ENCODE measurements at places on chromosomes 4 and X.

GRCh38 chr4:68183417-68183816, 53.7 kb upstream of the TMPRSS11F start:
- DNase-seq, result no peak

DNA sequence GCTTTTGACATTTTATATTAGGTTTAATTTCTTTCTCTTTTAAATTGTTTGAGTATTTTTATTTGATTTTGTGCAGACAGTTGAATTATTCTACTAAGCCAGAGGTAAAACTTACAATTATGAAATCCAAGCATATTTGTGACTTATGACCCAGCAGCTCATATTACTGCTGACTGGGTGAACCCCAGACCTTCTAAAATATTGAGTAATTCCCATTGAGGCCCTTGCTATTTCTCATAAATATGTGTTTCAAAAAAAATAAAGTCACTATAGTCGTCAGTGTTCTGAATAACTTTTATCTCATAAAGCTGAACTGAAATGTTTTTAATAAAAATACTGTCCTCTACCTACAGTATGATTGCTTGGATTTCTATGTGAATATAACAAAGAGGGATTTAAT, 303.1 kb downstream of the IQCM start:
- DNase-seq, result no peak

- DNase-seq, result no peak
These were observed 85.9 kb downstream of the GATB start for GRCh38 chr4:151674804-151675391.

GRCh38 chr4:183304067-183304466, 16.0 kb downstream of the CLDN22 start:
- DNase-seq, result no peak

DNA sequence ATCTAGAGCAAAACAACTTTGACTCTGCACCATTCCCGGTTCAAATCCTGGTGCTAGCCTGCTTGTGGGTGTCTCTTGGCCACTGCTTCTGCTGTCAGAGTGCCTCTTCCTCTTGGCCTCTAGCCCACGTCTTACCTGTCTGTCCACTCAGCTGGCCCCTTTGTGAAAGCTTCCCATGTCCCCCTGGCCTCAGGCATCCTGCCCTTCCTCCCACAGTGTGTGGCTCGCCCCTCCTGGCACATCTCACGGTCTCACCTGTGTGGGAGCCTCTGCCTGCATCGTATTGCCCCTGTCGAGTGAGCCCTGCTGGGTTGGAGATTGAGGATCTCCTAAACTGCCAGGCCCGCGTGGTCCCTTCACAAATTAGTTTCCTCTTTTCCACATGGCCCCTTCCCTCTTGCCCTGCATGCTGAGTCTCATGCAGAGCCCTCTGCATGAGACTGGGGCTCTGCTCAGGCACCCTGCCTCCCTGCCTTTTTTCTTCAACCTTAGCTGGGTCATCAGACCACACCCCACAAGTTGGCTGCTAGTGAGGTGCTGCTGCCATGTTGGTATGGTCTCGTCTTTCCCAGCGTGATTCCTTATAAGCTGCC, 53.7 kb upstream of the TADA2B start:
- no peak for DNase-seq

- DNase-seq, result no peak
These were observed 1283.8 kb upstream of the PABPC4L start for GRCh38 chr4:135485371-135485770.

DNA sequence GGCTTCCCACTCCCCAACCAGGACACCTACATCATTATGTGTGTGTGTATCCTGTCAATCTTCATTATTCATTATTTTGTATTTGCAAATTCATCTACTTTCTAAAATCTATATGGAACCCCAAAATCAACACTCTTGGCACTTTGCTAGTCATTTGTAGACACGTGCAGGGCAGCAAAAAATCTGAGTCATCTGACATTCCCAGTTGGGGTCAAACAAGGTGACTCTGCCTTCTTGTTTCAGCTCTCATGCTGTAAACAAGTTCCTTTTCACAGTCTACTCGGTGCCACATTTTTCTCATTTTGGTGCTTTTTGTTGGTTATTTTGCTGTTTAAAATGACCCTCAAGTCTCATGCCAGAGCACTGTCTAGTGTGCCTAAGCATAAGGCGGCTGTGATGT, 5.9 kb downstream of the MRFAP1L1 start:
- no peak for DNase-seq

DNA sequence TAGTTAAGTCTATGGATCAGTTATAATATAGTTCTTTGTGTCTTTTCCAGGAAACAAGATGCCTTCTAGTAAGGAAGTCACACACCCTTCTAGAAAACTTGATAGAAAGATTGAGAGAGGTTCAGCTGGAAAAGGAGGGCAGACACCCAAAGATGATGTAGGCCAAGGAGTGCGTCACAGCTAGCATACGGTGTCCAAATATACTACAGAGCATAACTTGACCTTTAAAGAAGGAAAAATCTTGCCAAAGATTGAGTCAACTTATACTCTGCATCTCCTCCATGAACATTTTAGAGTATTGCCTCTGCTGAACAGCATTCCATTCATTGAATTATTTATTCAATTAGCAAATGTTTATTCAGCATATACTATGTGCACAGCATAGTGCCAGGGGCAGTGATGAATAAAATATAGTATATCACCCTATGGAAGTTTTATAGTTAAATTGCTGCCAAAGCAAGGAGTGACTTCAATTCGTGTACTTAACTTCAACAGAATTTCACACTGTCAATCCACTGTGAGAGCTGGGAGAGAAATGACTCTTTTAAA, 51.9 kb upstream of the SLC6A14 start:
- no peak for DNase-seq

- no peak for DNase-seq
These were observed 225.3 kb downstream of the STK32B start for GRCh38 chr4:5276475-5277075.

DNA sequence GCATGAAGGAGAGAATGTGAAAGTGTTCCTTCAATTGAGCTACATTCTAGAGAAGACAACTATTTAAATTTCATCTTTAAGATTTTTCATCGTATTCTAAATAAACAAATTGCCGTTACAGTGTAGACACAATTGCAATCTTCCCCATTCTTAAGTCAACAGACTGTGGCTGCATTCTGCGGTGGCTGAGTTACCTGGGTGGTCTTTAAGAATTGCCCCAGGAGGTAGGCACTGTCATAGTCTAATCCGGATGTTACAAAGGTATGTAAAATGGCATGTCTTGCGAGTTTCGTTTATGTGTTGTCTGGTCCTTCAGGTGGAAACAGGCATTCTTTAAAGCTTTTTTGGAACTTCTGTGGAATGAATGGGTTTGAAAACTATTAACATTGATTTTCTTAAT, 586.1 kb upstream of the PITX2 start:
- DNase-seq, result no peak
